ENCODE measurements at places on chromosomes 2 and 18.

GRCh38 chr2:15042801-15043217 lies 410.3 kb downstream of the LRATD1 start:
- peak; percentile 27 for DNase-seq

GRCh38 chr2:100623033-100623715 lies 60.4 kb downstream of the PDCL3 start:
- no peak for DNase-seq

GRCh38 chr2:47072018-47072691 lies 83.0 kb downstream of the STPG4 start:
- peak; percentile 52 for DNase-seq

DNA sequence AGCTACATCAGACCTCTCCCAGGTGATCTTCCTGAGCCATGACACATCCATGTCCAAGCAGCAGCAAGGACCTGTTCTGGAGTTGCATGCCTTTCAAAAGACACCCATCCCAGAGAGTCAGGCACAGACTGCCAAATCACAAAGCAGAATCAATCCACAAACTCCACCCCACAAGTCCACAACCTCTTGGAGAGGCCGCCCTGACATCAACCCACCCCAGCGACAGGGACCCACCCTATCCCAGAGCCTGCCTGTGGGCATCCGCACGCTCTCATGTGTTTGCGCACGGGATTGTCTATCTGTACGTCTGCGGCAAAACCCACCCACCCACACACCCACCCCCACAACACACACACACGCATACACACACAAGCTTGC lies 11.9 kb downstream of the SMAD7 start:
- DNase-seq: no peak

- DNase-seq: peak; percentile 68
These were observed 40.1 kb downstream of the DOCK10 start for GRCh38 chr2:225002039-225002655.

DNA sequence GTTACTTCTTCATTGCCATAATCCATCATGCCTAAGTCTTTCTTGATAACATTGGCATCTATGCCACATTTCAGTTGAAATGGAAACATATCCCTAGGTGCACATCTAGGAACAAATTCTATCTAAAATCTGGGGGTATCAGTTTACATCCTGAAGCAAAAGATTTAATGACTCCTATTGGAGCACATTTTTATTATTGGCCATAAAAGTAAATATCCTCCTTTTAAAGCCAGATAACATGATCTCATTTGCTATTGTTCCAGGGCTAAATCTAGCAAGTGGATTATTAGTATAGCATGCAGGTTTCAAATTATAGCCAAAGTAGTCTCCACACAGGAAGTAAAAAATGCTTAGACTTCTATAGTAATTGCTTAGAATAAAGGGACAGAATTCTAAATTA lies 193.2 kb downstream of the CDH2 start:
- no peak for DNase-seq

DNA sequence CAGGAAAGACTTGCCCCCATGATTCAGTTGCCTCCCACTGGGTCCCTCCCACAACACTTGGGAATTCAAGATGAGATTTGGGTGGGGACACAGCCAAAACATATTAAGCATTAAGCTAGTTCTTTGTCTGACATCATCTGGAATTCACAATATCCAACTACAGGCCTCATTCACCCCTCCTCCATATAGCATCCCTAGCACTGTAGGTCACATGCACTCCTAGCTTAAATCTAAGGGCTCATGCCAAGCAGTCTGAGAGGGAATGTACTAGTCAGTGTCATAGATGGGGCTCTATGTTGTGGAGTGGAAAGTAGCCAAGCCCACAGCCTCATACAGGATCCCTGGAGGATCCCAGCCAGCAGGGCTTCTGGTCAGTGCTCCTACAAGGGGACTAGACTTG lies 92.1 kb downstream of the IRS1 start:
- DNase-seq: no peak

GRCh38 chr2:146837857-146838256 lies 1007.0 kb upstream of the ACVR2A start:
- no peak for DNase-seq

GRCh38 chr2:106269591-106270291 lies 75.6 kb upstream of the UXS1 start:
- no peak for DNase-seq

GRCh38 chr2:113709022-113709421 lies 47.4 kb downstream of the SLC35F5 start:
- no peak for DNase-seq
